ENCODE measurements at places on chromosomes 2 and 18.
A peak's percentile ranks its signal among the peaks of the same experiment; 100 is the strongest.

GRCh38 chr2:128721096-128721495, 402.4 kb upstream of the HS6ST1 start:
- DNase-seq: no peak

- no peak for DNase-seq
These were observed 78.6 kb downstream of the ASB1 start for GRCh38 chr2:238505119-238505891.

DNA sequence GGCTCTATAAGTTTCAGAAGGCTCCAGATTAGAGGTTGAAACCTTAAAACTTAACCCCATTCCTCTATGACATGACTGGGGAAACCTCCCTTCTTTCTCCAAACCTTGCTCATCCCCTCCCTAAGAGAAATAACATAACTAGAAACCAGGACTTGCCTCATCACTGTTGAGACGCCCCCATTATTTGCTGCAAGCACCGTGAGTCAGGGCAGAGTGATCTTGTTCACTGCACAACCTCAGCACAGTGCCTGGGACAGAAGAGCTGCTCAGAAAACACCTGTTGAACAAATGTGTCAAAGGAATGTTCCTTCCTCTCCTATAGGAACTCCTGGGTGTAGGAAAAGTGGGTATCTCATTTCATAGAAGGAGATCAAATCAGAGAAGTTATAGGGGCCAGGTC, 132.7 kb upstream of the CTAGE1 start:
- DNase-seq: no peak

DNA sequence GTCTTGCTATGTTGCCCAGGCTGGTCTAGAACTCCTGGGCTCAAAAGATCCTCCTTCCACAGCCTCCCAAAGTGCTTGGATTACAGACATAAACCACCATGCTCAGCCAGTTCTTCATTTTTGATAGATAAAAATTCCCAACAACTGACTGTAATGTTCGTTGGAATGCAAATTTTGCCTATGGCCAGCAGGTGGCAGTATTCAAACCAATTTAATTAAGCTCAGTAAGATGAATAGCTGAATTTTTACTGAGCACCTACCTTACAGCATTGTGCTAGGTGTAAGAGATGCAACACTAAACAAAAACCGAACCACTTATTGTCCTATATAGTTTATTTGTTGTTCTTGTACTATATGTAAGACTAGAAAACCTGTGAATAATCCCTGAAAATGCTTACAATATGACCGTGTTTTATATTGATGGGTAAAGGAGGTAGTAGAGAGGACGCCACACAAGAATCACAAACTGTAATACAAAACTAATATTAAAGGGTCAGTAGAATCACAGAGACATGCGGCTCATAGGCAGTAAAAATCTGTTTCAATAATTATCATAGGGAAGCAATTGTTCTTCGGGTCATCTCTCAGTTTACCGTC, 8.2 kb upstream of the TMEM182 start:
- peak; percentile 7 for DNase-seq

DNA sequence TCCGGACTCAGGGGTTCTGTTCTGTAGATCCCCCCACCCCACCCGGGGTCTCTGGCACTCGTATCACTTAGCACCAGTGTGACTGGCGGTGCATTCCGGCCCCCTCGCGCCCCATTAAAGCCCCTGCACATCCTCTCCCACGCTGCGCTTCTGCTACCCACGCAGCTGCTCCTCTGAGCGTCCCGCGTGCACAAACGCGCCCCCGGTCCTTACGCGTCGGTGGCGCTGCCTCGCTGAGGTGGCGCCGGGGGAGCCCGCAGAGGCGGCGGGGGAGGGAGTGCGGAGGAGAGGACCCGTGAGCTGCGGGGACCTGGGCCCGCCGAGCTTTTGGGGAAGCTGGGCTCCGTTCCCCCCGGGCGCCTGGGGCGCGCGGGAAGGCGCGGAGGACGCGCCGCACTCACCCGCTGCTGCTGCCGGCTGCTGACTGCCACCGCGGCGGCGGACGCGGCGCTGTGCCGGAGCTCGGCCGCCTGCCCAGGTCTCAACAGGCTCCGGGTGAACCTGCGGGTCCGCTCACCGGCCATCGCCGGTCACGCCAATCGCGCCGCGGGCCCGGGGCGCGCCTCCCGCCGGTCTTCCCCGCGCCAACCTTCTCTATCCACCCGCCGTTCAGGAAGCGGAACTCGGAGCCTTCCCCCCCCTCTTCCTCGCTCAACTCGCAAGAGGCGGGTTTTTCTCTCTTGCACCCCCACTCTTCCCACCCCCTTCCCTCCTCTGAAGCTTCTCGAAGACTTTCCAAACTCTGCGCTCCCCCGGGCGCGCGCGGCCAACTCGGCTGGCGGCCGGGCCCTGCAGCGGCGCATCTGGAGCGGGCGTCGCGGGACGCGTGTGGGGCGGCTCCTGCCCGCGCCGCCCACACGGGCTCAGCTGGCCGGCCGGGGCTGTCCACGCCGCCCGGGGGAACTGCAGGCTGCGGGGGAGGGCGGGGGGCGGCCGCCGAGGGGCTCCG, at the start of gene DOCK10:
Gene DOCK10, minus strand, starts transcription at position 618 of the 949 bp plus-strand sequence. Its CDS starts 94 bp downstream, at position 524.
- peak; percentile 62 for DNase-seq

DNA sequence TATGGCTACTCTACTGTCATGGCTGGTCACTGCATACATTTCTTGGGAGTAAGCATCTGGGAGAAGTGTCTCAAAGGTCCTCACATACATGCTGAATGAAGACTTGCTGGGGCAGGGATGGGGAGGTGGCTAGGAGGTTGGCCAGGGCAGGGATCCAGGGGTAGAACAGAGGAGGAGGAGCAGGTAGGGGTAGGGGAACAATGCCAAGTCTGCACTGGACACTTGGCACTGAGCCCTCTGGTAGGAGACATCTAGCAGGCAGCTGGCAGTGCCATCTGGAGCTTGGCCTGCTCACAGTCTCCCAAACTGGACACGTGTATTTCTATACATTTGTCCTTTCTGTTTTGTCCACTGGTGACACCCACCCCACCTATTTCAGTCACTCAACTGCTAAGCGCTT, 62.7 kb upstream of the REV1 start:
- DNase-seq: no peak

DNA sequence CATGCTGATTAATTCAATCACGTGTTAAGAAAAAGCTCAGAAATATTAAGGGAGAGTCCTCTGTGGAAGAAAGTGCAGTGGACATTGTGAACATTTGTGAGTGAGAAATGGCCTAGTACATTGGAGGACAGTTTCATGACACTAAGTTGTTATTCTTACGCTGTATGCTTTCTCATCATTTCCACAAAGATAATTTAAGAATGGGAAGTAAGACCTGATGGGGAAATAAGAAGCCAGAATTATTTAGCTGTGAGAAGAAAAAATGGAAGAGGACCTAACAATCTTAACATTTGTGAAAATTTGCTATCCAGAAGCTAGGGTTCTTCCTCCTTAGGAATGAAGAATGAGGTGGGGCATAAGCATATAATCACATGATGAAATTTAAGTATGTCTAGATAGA, 15.2 kb upstream of the RAPH1 start:
- DNase-seq: no peak

DNA sequence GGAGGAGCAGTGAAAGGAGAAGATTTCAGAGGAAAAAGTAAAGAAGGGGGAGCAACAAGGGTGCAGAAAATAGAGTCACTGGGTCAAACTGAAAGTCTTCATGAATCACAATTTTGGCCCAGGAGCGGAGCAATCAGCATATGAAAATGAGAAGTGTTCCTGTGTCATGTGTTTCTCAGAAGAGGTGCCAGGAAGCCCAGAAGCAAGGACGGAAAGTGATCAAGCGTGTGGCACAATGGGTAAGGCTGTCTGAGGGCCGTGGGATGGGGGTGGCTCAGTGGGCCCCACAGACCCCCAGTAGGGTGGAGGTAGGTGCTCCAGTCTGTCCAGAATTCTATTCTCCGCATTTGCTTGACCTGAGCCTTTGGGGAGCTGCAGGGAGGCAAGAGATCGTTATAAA, 44.2 kb downstream of the SP140 start:
- DNase-seq: no peak

DNA sequence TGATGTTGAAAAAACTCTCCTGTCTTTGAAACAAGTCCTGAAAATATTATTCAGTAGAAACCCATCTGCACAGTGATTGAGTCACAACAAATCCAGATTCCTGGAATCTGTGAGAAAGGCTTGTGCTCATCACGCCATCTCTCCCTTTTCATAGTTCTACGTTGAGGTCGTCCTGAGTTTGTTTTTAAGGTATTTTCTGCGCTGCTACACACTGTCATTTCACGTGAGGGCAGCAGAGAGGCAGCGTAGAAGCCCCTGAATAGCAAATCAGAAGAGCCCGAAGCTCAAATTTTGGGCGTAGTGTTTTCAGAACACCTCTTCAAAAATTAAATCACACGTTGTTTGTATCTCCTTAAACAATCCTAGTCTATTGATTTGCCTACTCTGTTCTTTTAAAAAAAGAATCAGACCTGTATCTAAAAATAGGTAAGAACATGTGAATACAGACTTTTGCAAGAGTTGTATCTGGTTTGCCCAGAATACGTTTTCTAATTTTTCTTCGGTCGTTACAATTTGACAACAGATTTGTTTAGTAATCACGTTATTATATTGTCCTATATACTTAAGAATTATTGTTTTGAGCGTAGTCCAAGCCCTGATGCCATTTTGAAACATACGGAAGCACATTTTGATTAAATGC, 61.6 kb upstream of the SLC38A11 start:
- peak; percentile 69 for DNase-seq

DNA sequence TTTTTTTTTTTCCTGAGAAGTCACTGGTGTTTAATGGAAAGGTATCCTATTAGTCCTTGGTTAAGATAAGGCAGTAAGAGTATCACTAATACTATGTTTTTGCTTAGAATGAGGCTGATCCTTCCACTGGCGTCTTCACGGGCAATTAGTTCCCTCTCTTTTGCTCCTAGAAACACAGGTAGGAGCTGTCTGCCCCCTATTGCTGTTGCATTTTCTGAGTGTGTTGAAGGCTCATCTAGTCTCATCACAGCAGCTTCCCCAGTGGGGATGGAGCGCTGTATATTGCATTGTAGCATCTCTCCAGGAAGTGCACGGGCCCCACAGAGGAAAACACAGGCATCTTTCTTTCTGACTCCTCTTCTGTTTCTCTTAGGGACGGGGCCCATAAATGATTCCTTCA, 145.0 kb downstream of the NAPG start:
- no peak for DNase-seq

DNA sequence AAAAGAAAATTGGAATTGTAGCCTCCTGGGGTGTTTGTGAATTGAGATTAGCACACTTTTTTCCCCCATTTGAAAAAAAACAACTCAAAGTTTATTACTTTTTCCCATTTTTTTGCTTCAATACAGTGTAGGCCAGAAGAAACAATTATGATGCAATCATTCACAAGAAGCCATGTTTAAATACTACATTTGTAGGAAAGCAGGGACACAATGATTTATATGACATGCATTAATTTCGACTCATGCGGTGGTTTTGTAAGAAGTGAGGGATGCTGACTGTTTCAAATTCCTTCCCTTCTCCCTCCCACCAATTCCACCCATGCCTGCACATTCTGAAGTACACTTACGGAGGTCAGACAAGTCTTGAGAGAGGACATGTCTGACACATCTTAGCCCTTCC, 774.2 kb upstream of the FSHR start:
- no peak for DNase-seq

DNA sequence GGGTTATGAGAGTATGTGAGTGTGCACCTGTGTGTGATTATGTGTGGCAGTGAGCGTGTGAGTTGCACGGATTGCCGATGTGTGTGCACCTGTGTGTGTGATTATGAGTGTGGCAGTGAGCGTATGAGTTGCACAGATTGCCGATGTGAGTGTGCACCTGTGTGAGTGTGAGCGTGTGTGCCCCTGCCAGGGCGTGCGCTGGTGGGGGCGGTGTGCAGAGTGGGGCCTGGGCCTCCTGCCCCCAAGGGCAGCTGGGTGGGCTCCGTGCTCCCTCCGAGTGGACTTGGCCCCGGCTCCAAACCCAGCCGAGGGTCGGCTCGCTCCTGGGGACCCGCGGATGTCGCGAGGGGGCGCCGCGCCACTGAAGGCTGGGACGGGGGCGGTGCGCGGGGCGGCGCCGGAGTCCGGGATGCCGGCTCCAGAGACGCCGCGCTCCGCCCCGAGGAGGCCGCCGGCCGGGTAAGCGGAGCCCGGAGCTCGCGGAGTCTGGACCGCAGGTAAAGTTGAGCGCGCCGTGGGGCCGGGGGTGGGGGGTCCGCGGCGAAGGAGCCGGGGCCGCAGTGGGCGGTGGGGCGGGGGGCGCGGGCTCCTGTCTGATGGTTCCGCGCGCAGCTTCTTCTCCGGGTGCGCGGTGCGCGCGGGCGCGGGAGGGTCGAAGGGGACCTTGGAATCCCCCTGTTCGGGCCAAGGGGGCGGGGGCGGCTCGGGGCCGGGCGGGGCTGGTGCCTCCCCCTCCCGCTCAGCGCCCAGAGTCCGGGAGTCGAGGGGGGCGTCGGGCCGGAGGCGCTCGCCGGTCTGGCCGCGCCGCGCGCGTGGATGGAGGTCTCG, at the start of gene KCNG2:
Gene KCNG2, plus strand, starts transcription at position 421 of the 828 bp plus-strand sequence. CDS start 65,730 bp downstream, outside the sequence.
- DNase-seq: peak; percentile 24

- DNase-seq: no peak
These were observed 3.4 kb downstream of the SERPINB2 start for GRCh38 chr18:63890950-63891304.

- no peak for DNase-seq
These were observed 138.5 kb upstream of the NETO1 start for GRCh38 chr18:73006331-73006730.

- no peak for DNase-seq
These were observed 41.6 kb upstream of the ACYP2 start for GRCh38 chr2:54073796-54074195.

DNA sequence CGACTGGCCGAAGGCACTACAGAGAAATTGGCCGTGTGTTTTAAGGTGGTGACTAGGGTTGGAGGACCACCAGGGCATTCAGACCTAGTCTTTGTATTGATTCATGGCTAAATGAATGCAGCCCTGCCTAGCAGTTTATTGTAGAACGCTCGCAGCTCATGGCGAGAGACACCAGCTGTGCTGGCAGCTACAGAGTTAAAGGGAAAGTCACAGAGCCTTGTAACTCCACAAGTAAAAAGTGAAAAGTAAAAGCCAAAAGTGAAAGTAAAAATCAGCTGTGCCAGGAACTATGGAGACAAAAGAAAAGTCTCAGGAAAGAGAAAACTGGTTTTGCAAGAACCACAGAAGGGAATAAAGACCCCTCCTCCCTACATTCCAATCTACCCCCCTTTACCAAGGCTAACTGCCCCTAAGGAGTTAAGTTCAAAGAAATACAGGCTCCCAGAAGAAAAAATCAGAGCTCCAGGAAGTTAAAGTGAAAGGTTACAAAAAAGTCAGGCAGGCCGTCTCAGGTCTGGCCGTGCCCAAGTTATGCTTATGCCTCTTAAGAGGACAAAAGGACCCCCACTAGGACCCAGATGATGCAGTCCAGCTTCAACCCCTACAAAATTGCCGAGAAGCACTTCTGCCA, 46.4 kb upstream of the SELENOI start:
- DNase-seq: no peak

DNA sequence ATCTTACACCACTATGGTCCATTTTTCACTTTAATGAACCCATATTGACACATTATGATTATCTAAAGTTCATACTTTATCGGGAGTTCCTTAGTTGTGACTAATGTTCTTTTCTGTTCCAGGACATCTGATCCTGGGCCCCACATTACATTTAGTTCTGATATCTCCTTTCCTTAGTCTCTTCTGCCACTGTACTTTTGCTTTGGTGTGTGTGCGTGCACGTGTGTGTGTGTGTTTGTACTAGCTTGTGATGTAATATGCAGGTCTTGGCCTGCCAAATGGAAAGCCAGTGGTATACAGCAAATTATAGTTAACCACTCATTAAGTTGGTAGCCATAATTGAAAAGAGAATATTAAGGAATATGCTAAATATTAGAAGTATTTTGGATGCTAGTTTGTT, 88.0 kb downstream of the CDC42EP3 start:
- DNase-seq: no peak

- no peak for DNase-seq
These were observed 264.5 kb downstream of the EIPR1 start for GRCh38 chr2:3113122-3113521.
